ENCODE measurements at places on chromosomes 2 and 18. TPM values are rescaled to one million over a fixed set of nuclear protein-coding genes. Genes with fewer than 3 reads are reported as not detected.

Gene AGXT
- not detected for total RNA-seq

Gene SGPP2
- 2.6 TPM for total RNA-seq

Gene SIX3
- 0.19 TPM for total RNA-seq

Gene IRS1
- total RNA-seq: 5.7 TPM

DNA sequence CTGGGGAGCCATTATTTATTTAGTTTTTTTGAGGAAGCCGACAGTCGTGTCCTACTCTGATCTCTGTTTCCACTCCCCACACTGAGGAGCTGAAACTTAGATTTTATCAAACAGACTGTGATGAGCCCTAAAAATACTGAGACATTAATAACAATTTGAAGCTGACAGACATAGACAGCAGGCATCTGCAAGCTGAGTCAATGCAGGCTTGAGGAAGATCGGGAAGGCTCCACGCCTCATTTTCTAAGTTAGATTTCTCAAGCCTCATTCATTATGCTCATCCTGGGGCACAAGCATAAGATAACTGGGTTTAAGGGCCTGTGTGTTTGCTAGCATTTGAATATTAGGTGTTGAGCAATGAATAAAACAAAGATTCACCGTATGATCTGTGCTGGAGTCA is 26.3 kb downstream of the EFR3B start:
- DNase-seq: no peak
- H3K4me1 ChIP-seq: no peaks in the 10 kb centered on the region
- no peaks in the 10 kb centered on the region for H3K36me3 ChIP-seq

GRCh38 chr2:241465543-241465942 is 42.8 kb downstream of the STK25 start:
- no peak overlapping the region for H3K4me3 ChIP-seq
- H3K4me1 ChIP-seq: peaks cover 15% of the 10 kb centered on the region
- no peaks in the 10 kb centered on the region for H3K36me3 ChIP-seq
- no peaks in the 10 kb centered on the region for H3K27me3 ChIP-seq

DNA sequence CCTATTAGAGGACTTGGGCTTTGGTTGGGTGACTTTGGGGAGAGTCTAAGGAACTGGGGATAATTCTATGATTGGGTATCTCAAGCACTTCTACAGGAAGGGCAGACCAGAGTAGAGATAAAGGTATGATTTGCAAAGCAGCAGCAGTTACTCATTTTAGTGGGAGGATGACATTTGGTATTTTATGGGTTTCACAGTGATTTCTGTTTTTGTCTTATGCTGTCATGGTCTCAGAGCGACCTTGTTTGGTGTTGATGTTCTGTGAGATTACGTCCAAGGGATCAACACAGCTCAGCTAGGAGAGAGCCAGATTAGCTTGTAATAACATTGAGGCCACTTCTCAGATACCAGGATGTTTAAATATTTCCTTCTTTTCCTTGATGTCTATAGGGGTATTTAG is 18.2 kb downstream of the TTR start:
- DNase-seq: no peak
- H3K27ac ChIP-seq: no peak overlapping the region
- H3K36me3 ChIP-seq: no peaks in the 10 kb centered on the region
- H3K27me3 ChIP-seq: no peaks in the 10 kb centered on the region
- no peak overlapping the region for H3K4me3 ChIP-seq

GRCh38 chr18:12645254-12645653 is 12.7 kb downstream of the SPIRE1 start:
- DNase-seq: no peak
- no peaks in the 10 kb centered on the region for H3K36me3 ChIP-seq
- H3K4me3 ChIP-seq: no peak overlapping the region
- no peak overlapping the region for H3K27ac ChIP-seq
- H3K4me1 ChIP-seq: peaks cover 4% of the 10 kb centered on the region
- H3K27me3 ChIP-seq: no peaks in the 10 kb centered on the region

DNA sequence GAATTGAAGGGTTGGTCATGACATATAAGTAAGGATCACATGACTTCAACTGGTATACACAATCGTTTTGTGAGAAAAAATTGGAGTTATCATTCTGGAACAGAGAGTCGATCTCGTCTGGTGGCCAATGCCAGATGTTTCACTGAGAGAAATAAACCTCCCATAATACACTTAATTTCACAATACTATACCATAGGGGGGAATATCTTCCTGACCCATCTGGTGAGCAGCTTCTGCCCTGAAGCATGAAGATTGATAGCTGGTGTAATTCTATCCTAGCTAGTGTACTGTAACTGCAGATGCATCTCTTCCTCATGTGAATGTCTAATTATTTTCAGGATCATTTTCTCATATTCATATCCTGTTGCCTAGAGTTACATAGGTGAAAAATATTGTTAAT is 15.7 kb upstream of the CDH7 start:
- H3K36me3 ChIP-seq: no peaks in the 10 kb centered on the region
- no peak overlapping the region for H3K4me3 ChIP-seq
- no peaks in the 10 kb centered on the region for H3K27me3 ChIP-seq

DNA sequence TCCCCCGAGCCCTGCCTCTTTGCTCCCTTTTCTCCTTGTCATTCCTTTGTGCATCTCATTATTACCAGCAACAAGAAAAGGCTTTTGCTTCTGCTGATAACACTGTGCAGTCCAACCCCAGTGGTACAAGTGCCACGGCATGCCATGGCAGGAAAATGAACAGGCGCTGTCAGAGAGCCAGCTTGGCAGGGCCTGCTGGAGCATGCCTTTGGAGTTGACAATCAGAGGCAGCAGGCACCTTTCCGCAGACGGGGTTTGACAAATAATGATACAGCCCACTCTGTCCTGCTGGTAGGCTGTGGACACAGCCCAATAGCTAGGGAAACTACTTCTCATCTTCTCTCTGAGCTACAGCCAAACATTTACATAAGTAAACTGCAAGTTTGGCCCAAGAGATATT is 243.9 kb upstream of the LRRTM1 start:
- H3K27me3 ChIP-seq: no peaks in the 10 kb centered on the region
- no peak overlapping the region for H3K27ac ChIP-seq
- H3K4me1 ChIP-seq: no peaks in the 10 kb centered on the region
- DNase-seq: no peak

- H3K27ac ChIP-seq: no peak overlapping the region
- H3K4me1 ChIP-seq: peaks cover 6% of the 10 kb centered on the region
- no peak overlapping the region for H3K4me3 ChIP-seq
- no peak for DNase-seq
- no peaks in the 10 kb centered on the region for H3K36me3 ChIP-seq
These were observed 45.2 kb downstream of the ACVR1 start for GRCh38 chr2:157830696-157831570.

DNA sequence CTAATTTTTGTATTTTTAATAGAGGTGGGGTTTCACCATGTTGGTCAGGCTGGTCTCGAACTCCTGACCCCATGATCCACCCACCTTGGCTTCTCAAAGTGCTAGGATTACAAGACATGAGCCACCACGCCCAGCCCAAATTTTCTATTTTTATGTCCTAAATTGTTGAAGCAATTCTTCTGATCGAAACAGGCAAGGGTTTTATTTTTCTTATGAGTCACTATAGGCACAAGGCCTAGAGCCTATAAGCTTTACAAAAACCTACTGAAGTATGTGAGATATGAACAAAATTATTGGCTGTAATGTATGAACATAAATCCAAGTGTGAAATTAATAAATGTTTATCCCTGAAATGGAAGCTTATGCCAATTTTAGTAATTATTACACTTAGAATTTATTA is 464.2 kb upstream of the NRP2 start:
- H3K4me1 ChIP-seq: no peaks in the 10 kb centered on the region
- no peak overlapping the region for H3K27ac ChIP-seq
- no peaks in the 10 kb centered on the region for H3K36me3 ChIP-seq
- no peaks in the 10 kb centered on the region for H3K27me3 ChIP-seq

- no peaks in the 10 kb centered on the region for H3K27me3 ChIP-seq
- H3K27ac ChIP-seq: no peak overlapping the region
- no peaks in the 10 kb centered on the region for H3K4me1 ChIP-seq
- no peaks in the 10 kb centered on the region for H3K36me3 ChIP-seq
- H3K4me3 ChIP-seq: no peak overlapping the region
These were observed 69.8 kb upstream of the RASGRP3 start for GRCh38 chr2:33406622-33407021.

DNA sequence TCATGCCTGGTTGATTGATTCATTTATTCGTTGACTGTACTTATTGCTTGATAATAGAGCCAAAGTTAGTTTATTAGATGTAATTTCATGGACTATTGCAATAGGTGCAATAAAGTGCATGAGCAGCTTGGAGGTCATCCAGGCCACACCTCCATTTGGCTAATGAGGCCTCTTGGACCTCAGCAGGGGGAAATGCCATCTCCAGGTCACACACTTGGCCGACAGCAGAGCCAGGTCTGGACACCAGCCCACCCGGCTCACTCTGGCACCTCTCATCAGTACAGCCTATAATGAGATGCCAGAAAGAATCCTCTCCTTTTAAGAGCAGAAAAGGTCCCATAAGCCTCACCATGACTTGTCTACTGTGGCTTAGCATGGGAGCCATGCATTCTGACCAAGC is 71.2 kb upstream of the AFF3 start:
- no peaks in the 10 kb centered on the region for H3K27me3 ChIP-seq
- no peak for DNase-seq
- H3K36me3 ChIP-seq: no peaks in the 10 kb centered on the region
- no peaks in the 10 kb centered on the region for H3K4me1 ChIP-seq
- no peak overlapping the region for H3K27ac ChIP-seq

DNA sequence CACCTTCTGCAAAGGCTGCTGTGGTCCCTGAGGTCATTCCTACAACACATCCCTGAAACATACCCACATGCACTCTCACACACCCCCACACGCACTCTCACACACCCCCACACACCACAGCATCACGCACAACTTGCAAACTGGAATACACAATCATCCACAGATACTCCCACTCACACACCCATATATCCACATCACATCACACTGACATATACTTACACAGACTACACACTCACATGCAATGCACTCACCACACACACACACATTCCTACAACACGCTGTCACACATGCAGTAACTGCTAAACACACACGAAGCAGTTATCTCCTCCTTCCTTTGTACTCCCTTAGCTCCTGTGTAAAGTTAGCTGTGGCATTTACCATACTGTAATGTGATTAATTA is 57.1 kb upstream of the PKDCC start:
- no peaks in the 10 kb centered on the region for H3K36me3 ChIP-seq
- no peaks in the 10 kb centered on the region for H3K27me3 ChIP-seq
- H3K27ac ChIP-seq: no peak overlapping the region
- no peak for DNase-seq

DNA sequence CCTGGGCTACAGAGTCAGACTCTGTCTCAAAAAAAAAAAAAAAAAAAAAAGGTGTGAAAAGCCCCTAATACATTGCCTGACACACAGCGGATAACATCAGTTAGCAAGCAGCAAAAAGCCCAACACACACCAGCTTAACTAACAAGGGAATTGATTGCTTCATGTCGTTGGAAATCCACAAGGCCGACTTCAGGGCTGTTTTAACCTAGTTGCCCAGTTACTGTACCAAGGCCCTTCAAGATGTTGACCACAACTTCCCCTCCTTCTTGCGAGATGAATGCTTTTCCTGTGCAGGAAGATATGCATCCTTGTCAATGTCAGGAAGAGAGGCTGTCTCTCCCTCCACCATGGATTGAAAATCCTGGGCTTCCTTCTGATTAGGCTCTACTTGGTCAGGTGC is 202.9 kb downstream of the MIB1 start:
- H3K36me3 ChIP-seq: no peaks in the 10 kb centered on the region
- DNase-seq: no peak
- H3K4me3 ChIP-seq: no peak overlapping the region
- H3K4me1 ChIP-seq: no peaks in the 10 kb centered on the region
- no peaks in the 10 kb centered on the region for H3K27me3 ChIP-seq

DNA sequence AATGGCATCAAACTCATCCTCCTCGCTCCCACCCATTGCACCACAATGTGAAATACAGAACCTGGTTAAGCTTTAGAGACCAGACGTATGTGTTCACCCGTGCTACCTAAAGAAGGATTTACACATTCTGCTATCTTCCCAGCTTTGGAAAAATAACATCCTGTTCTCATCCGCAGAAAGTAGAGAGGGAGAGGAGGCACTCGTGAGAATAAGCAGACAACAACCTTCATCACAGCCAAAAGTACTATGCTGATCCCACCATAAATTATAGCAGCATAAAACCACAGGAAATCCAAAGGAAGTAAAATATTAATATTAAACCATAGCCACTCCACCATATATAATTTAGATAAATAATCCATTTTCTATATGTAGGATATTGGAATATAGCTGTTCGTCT is 111.7 kb upstream of the NRP2 start:
- no peaks in the 10 kb centered on the region for H3K27me3 ChIP-seq
- no peaks in the 10 kb centered on the region for H3K36me3 ChIP-seq
- no peak overlapping the region for H3K4me3 ChIP-seq
- no peak for DNase-seq
- no peak overlapping the region for H3K27ac ChIP-seq

- no peaks in the 10 kb centered on the region for H3K27me3 ChIP-seq
- DNase-seq: no peak
- no peak overlapping the region for H3K27ac ChIP-seq
These were observed 136.2 kb upstream of the KCNH7 start for GRCh38 chr2:162974771-162975170.

DNA sequence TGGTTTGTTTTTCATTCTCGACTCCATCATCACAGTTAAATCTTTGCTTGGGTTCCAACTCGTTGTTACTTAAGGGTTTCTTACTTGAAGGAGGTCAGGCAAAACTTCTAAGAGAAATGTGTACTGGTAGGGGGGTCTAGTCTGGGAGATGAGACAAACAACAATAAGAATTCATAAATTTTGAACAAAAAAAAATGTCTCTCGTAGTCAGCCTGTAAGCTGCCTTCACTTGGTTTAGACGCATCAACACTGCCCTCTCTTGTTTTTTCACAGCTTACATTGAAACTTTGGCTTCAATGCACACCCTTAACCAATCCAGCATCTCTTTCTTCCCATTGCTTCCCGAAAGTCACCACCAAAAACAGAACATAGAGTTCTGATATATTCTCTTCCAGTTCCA is 576.4 kb upstream of the PIK3C3 start:
- H3K27ac ChIP-seq: no peak overlapping the region
- no peaks in the 10 kb centered on the region for H3K36me3 ChIP-seq
- H3K4me3 ChIP-seq: no peak overlapping the region
- no peaks in the 10 kb centered on the region for H3K27me3 ChIP-seq

- no peaks in the 10 kb centered on the region for H3K4me1 ChIP-seq
- no peaks in the 10 kb centered on the region for H3K36me3 ChIP-seq
- no peak overlapping the region for H3K4me3 ChIP-seq
- H3K27me3 ChIP-seq: no peaks in the 10 kb centered on the region
- DNase-seq: no peak
These were observed 10.5 kb downstream of the C1QL2 start for GRCh38 chr2:119147776-119148715.

GRCh38 chr2:149271575-149271974 is 58.8 kb upstream of the LYPD6 start:
- no peaks in the 10 kb centered on the region for H3K27me3 ChIP-seq
- no peaks in the 10 kb centered on the region for H3K36me3 ChIP-seq
- no peaks in the 10 kb centered on the region for H3K4me1 ChIP-seq
- H3K4me3 ChIP-seq: no peak overlapping the region
- no peak for DNase-seq
- H3K27ac ChIP-seq: no peak overlapping the region

DNA sequence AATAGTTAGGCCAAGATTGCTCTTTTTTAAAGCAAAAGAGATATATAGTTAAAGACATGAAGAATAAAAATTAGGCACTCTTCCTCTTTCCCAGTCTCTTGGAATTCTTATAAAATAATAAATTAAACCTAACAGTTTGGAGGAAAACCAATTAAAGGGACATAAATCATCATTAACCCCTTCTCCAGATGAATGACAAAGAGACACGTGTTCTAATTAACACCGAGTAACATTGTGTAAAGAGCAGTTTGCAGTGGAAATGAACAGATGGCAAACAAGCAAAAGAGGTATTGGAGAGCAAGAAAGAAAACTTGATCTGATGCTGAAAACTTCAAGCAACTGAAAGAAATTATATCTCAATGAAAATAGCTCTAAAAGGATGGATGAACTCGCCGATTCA is 48.4 kb downstream of the BCL2 start:
- no peak overlapping the region for H3K4me3 ChIP-seq
- H3K27me3 ChIP-seq: no peaks in the 10 kb centered on the region
- H3K27ac ChIP-seq: no peak overlapping the region
- no peak for DNase-seq
- H3K4me1 ChIP-seq: no peaks in the 10 kb centered on the region

All from pancreas (tissue), 10 donors.